ENCODE measurements at places on chromosomes 1 and 21.

GRCh38 chr1:5615076-5615475 lies 377.1 kb downstream of the NPHP4 start:
- DNase-seq: no peak

- DNase-seq: no peak
Measured at GRCh38 chr1:208207388-208208131, 36.6 kb downstream of the PLXNA2 start.

- DNase-seq: no peak
Measured at GRCh38 chr1:62299426-62300200, 19.6 kb downstream of the KANK4 start.

- no peak for DNase-seq
Measured at GRCh38 chr1:101781201-101781831, 215.4 kb downstream of the OLFM3 start.

GRCh38 chr1:921011-921837 lies 2.5 kb upstream of the SAMD11 start:
- peak; percentile 63 for DNase-seq

GRCh38 chr1:10108134-10108663 lies 75.4 kb downstream of the UBE4B start:
- no peak for DNase-seq

GRCh38 chr1:19582318-19582717 lies 61.8 kb upstream of the NBL1 start:
- no peak for DNase-seq

- DNase-seq: no peak
Measured at GRCh38 chr1:160884579-160884978, 401 bp downstream of the ITLN1 start.

DNA sequence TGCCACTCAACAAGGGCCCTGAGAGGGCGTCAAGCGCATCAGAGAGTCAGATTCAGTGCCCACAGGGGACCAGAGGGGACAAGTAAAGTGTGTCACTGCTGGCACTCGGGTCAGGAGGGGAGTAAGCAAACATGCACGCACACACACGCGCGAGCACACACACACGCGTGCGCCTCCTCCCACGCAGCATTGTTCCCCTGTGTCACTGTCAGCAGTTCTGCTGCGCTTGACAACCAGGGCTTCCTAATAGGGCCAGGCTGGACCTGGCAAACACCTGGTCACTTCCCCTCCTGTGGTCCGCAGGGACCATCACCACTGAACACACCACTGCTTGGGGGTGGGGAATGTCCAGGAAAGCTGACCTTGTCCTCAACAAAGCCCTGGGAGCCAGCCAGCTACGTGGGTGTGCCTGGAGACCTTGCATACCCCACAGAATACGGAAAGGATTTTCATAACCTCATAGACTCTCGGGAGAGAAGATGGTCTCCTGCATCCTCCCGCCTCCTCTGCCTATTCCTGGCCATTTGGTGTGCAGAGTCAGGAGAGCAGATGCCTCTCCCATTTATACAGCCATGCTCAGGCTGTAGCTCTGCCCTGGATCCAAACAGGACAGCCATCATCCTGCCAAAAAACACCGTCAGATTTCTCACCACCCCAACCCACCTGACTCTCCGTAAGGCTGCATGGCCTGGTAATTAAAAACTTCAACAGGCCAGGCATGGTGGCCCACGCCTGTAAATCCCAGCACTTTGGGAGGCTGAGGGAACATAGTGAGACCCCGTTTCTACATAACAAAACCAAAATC lies 73.2 kb downstream of the SSBP3 start:
- DNase-seq: no peak

GRCh38 chr21:26588446-26588845 lies 15.4 kb upstream of the CYYR1 start:
- DNase-seq: no peak

GRCh38 chr1:228289996-228290881 lies 82.4 kb downstream of the OBSCN start:
- DNase-seq: no peak

DNA sequence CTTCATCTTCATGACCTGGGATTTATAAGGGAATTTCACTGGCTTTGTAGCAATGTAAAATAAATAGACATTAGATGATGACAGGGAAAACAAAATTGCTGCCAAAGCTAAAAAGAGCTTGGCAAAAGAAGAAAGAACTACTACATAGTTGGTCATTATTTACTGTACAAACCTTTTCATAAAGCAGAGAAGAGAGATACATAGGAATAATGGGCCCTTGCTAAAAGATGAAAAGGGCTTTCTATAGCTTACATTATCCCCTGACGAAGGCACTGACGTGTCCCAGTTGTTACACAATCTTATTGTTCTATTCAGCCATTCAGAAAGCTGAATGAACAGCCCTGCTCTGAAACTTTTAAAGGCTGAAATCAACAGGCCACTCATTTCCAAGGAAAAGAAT lies 57.1 kb downstream of the ZC3H11B start:
- DNase-seq: no peak

- no peak for DNase-seq
Measured at GRCh38 chr1:37861151-37861550, 1.8 kb upstream of the MTF1 start.

- no peak for DNase-seq
Measured at GRCh38 chr1:204841798-204842197, 28.9 kb upstream of the NFASC start.

DNA sequence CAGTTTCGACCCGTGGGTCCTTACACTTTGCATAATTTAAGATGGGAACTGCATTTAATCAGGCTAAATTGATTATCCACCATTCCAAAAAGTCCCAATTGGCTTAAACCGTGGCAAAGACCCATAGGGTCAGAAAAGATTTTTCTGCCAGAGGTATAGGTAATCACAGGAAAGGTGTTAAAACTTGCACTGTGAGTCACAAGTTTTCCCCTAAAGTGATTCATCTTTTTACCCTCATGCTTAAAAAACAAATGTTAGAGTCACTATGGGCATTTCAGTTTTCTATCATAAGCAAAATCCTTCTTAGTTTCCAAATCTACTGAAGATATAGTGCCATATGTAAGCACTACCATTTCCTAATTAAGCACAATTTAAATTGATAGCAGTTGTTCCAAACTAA lies 1079.8 kb downstream of the ADGRL2 start:
- DNase-seq: no peak

GRCh38 chr21:45578811-45579381 lies 36.7 kb upstream of the SLC19A1 start:
- no peak for DNase-seq

- DNase-seq: no peak
Measured at GRCh38 chr1:200454425-200454824, 44.6 kb upstream of the ZNF281 start.

GRCh38 chr1:231121533-231121932 lies 40.3 kb upstream of the TRIM67 start:
- no peak for DNase-seq

- no peak for DNase-seq
Measured at GRCh38 chr1:81069856-81070255, 730.9 kb upstream of the ADGRL2 start.

GRCh38 chr21:43865540-43866259 lies 677 bp downstream of the AGPAT3 start:
- DNase-seq: no peak

DNA sequence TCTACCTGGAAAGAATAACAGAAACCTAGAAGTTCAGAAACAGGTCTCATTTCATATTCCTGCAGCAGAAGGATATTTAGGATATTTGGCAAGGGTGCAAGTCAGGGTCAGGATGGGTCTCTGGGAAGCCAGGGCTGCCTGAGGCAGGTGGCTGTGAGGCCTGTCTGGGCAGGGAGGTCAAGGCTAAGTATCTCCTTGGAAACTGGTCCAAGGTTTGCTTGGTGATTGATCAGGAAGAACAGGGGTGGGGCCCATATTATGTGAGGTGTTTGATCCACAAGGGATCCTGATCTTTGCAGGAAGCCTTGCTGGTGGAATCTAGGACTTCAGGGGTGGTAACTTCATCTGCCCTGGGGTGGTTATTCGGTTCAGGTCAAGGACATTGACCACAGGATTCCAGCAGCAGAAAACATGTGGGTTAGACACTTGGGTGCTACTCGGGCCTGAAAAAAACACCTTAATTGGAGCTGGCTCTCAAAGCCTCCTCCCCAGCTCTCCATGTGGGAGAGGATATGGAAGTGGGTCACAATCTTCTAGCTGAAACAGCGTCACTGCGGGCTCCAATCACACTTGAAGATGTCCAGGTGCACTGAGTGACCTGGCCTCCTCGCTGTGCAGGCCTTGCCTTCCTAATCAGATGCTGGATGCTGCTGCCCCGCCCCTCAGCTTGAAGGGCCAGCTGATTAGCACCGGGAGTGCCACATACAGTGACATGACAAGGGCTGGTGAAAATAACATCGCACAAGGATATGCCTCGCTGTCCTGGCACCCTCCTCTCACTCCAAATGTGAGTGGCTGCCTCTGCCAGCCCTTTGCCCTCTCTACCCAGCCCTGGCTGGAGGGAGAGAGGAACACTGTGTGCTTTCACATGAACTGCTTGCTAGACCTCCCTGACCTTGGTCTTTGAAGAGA lies 8.7 kb downstream of the CTNNBIP1 start:
- DNase-seq: no peak

DNA sequence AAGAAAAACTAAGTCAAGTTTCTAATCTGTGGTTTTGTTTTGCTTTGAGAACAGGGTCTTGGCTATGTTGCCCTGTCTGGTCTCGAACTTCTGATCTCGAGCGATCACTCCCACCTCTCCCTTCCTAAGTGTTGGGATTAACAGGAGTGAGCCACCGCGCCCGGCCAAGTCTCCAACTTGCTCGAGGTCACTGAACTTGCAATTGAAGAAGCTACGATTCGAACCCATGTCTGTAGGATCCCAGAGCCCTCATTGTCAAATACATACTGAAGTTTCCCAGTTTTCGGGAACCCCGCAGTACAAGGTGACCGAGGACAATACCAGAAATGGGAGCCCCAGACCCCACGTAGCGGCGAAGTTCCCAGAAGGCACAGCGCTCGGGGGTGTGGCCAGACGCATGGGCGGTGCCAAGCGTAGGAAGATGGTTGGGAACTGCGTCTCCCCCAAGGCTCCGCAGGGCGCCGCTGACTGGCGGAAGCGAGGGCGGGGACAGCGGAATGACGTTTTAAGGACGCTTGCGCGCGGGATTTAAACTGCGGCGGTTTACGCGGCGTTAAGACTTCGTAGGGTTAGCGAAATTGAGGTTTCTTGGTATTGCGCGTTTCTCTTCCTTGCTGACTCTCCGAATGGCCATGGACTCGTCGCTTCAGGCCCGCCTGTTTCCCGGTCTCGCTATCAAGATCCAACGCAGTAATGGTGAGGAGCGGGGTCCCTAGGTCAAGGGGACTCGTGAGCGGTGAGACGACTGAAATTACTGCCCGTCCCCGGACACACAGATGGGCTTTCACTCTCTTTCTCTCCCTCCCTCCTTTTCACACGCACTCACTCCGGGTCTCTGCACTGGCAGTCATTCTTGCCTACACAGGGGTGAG lies at the start of gene KIF2C:
TSS of gene KIF2C (plus strand) at position 531 of the 872 bp plus-strand sequence. CDS start at position 627, 96 bp downstream.
- peak; percentile 88 for DNase-seq

DNA sequence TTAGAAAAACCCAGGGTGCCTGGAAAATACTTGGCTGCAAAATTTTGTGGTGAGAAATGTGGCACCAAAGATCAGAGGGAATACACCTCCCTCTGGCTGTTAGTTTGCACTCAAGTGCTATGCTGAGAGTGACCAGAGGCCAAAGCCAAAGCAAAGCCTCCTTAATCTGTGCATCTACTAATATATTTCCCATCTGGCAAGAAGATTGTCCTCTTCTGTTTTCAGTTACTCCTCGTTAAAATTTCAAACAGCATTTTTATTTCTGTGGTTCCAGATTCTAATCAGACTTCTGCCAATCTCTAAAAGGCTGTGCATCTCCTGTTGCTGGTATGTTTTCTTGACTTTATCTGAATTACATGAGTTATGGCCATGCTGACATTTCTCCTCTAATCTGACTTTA lies 327.4 kb downstream of the TBX15 start:
- no peak for DNase-seq

- DNase-seq: no peak
Measured at GRCh38 chr1:26478159-26478558, 5.9 kb downstream of the HMGN2 start.

- DNase-seq: no peak
Measured at GRCh38 chr1:46343351-46343695, 2.7 kb downstream of the NSUN4 start.

GRCh38 chr1:183022202-183023145 lies 746 bp upstream of the LAMC1 start:
- DNase-seq: no peak

- no peak for DNase-seq
Measured at GRCh38 chr1:220572416-220572815, 44.5 kb downstream of the MARK1 start.

GRCh38 chr1:7478809-7479499 lies 292.1 kb upstream of the VAMP3 start:
- DNase-seq: no peak

DNA sequence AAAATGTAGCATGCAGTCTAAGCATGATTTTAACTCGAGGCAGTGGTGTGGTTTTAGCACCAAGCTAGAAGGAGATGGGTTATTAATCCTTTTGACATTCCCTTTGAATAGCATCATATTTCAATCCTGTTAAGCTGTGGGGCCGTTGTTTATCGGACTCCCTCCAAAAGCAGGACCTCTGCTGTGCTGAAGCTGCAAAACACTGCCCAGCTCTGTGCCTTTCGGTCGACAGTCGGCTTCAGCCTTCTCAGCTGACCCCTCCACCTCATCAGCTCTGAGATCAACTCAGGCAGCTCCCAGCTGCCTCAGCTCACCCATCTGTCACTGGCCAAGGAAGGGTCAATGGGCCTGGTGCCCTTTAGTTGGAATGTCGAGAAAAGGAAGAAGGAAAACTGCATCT lies 95.5 kb downstream of the KAZN start:
- DNase-seq: no peak

GRCh38 chr1:220746851-220747250 lies 1.3 kb upstream of the MTARC2 start:
- DNase-seq: no peak

GRCh38 chr1:207861442-207862177 lies 49.3 kb downstream of the CD34 start:
- DNase-seq: no peak

DNA sequence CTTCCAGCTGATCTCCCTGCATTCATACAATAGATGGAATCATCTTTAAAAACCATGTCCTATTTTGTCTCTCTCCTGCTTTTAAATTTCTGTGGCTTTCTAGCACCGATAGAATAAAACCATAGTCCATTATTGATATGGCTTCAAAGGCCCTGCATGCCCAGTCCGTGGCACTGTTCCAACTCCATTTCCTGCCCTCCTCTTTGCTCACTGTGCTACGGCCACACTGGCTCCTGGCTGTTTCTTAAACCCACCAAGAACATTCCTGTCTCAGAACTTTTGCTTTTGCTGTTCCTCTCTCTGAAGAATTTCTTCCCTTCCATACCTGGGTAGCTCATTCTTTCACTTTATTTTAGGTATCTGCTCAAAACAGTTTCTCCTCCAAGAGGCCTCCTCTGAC lies 7.2 kb downstream of the SLAMF1 start:
- DNase-seq: no peak

DNA sequence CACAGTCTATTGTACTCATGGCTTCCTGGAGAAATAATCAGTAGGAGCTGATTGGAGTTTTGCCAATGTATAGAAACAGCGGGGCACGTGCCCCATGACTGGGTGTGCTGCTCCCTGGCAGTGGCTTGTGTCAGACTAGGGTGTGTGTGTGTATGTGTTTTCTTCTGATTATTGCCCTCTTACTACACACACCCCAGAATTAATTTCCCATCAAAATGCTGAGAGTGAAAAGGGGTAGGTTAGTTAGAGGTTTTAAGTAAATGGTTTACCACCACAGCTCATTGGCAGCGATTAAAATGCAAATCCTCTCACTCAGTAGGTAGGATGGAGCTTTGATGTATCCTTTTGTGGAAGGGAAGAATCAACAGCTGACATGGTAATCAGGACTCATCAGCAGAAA lies 29.9 kb downstream of the HHAT start:
- no peak for DNase-seq

- no peak for DNase-seq
Measured at GRCh38 chr1:115666702-115667101, 24.9 kb downstream of the VANGL1 start.

Data from D721Med (cell line).